Hippocampal formation (tissue), 2 donors: ENCODE measurements at places on chromosomes 6 and 20.

GRCh38 chr6:159466926-159467325 lies 226.1 kb downstream of the SOD2 start:
- DNase-seq, result no peak

- DNase-seq, result no peak
These were observed 22.5 kb upstream of the C6orf58 start for GRCh38 chr6:127554435-127555006.

DNA sequence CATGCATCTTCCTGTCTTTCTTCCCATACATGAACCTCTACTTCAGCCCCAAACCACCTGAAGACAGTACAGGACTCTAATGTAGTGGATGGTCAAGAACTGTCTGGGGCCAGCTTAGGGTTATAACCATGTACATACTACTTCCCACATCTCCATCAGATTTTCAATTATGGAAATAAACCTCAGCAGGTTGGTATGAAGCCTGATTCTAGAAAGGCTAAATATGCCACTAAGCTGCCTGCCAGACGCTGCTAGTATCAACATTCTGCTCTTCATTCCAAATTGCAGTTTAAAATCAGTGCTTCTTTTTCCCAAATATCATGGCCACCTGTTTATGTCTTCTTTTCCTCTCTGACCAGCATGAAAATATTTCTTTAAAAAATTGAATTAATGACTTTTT lies 99.2 kb upstream of the ID4 start:
- no peak for DNase-seq

GRCh38 chr6:47700596-47700995 lies 2.2 kb downstream of the ADGRF4 start:
- no peak for DNase-seq

- DNase-seq, result no peak
These were observed 28.9 kb upstream of the ZNF217 start for GRCh38 chr20:53622247-53623133.

DNA sequence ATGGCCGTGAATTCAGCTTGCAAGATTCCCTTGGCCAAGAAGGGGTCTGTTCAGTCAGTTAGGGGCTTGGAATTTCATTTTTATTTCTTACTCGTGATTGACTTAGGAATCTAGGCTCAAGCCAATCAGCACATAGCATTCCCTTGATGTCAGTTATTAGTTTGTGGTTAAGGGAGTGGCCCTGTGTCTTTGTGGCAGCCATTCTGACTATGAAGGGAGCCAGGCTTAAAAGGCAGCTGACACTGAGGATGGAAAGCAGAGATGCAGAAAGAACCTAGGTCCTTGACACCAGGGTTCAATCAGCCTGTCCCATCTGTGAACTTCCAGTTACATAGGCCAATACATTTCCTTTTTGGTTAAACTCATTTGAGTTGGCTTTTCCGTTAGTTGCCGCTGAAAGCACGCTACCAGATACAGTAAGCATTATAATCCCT lies 48.1 kb downstream of the MCUR1 start:
- DNase-seq, result no peak

DNA sequence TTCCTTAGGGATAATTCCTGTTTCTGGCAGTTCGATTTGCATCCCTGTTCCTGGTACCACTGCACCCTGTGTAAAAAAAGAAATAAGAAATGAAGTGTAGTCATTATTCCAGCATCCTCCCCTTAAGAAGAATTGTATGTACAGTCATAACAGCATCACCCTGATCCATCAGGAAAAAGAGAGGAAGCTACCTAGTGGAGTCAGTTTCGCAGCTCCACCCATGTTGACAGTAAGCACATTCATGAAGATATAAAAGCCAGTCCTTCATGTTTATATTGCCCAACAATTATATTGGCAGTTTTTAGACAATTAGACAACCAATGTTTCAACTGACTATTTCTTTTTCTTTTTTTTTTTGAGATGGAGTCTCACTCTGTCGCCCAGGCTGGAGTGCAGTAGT lies 21.2 kb upstream of the HLA-G start:
- DNase-seq, result no peak

- peak; percentile 44 for DNase-seq
These were observed 1.2 kb downstream of the ECI2 start for GRCh38 chr6:4133941-4134838.

DNA sequence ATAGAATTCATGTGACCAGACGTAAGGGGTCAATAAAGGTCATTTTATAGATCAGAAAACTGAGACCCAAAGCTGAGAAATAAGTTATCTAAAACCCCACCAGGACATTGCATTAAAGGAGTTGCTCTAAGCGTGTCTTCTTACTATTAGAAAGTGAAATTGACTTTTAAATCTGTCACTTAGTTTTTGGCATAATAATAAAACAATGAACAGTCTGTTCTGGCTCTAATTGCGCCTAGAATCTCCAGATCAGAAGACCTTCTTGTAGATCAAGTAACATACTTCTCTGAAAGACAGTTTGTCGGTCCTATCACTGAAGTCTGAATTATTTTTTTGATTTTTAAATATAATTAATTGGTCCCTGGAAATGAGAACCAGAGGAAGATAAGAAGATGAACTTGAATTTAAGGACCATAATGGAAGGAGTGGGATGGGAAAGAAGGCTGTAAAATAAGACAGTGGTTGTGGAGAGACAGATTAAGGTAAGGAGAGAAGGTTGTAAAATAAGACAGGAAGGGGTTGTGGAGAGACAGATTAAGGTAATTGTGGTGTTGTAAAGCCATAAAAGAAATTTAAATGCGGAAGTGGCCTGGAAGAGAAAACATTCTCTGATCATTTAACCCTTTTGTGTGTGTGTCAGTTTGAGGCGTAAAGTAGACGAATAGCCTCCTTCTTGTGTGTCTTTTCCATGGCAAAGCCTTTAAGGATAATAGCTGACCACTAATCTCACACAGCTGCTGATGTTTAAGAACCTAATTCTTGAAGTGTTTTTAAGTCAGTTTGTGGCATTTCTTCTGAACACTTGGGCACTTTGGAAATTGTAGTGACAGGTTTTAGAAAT lies 20.1 kb downstream of the TOP1 start:
- no peak for DNase-seq

- no peak for DNase-seq
These were observed 16.4 kb upstream of the SPO11 start for GRCh38 chr20:57313230-57313629.

GRCh38 chr6:501891-502601 lies 110.5 kb downstream of the IRF4 start:
- DNase-seq, result no peak

DNA sequence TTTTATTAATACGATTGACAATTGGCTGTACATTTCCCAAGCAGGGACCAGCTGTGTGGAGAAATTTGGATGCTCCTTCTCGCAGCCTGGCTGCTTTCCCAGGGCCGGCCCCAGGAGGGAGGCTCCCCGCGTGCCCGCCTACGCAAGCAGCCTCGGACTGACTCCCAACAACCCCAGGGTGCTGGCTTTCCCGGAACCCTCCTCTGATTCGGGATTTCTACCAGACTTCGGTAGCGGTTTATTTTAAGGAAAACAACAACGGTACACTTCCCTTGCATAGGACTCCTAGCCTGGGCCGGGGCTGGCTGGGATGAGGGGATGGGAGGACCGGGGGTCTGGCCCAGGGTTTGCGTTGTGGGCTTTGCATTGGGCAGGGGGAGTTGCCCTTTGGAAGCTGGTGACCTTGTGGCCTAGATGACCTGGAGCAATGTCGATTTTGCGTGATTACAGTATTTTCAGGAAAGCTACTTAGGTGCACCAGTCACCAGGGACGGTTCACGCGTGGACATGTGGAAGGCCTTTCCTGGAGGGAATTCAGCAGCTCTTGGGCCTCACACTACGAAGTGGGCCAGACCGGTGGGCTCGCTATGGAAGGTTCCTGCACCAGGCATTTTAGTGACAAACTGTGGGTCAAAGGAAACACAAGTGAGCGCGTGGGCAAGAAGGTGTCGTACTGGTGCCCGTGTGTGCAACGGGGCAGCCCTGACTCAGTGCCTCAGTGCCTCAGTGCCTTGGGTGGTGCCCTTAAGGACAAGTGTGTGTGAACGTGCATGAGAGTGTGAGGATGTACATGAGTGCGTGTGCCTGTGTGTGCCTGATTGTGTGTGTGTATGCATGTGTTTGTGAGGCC lies 20.7 kb upstream of the PHACTR3 start:
- DNase-seq, result peak; percentile 26

GRCh38 chr20:15759594-15759993 lies 813.7 kb downstream of the KIF16B start:
- DNase-seq, result peak; percentile 5

DNA sequence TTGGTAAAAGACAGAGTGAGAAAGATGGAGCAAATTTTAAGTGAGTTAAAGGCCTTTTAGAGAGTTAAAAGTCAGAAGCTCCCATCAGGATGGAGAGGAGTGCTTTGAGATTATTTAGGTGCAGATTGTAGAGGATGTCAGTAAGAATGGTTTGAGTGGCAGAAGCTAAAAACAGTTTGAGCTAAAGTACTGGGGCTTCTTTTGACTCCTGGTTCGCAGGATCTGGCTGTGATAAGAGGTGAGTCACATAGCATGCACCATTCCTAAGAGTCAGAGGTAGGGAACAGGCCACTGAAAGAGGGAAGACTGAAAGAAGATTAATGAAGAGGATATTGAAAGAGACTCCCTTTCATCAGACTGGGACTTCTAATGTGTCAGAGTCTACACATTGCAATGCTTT lies 1047.9 kb upstream of the MAP3K7 start:
- DNase-seq, result no peak

DNA sequence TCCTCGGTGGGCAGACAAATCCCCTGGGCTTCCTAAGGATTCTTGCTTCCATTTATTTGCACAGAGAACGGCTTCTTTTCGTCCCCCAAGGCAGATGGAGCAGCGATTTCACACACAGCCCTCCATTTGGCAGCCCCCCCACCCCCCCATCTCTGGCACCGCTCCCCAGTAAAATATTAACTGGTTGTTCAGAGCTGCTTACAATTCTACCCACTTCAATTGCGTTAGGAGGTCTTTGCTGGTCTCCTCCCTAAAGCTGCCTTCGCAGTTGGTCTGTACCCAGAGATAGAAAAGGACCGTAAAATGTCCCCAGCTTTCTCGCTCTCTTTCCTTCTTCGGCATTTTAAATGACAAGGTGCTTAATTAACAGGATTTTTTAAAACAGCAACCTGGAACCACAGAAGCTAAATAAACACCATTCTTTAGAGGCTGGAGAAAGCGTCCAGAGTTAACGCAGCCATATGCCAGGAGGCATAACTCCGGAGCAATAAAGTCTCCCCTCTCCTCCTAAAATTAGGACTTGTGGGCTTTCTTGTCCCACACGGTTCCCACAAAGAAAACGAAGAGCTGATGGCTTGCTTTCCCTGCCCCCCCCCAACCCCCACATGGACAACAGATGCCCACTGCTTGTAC lies 1.7 kb upstream of the ZMYND8 start:
- DNase-seq, result peak; percentile 75

DNA sequence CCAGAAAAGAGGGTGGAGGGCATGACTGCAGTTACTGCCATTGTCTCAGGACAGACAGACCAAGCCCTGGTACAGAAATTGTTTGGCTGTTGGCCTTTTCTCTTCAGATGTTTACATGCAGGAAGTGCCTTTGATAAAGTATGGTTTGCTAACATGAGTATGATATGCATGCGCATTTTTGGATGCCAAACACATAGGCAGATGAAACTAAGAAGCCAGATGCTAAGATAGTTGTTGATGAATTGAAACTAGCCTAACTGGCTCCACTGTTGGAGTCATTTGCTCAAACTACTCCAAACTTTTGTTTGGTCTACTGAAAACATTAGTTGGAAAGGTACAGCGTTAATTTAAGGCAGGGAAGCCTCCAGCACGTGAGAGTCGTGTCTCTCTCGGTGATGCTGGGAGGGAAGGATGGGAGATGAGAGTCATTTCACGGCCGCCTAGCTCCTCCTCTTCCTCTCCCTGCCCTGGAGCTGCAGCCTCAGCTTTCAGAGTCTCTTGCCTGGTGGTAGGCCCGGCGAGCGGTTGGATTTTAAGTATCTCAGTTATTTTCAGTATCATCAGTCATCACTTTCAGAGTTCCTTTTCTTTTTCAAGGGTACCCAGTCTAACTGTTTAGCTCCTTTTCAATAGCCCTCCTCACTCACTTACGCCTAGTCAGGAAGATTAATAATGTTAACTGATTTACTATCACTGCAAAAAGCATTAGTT lies 29.7 kb downstream of the RREB1 start:
- no peak for DNase-seq

- peak; percentile 11 for DNase-seq
These were observed 27.5 kb upstream of the AFDN start for GRCh38 chr6:167799033-167799821.

GRCh38 chr6:125546841-125547251 lies 202.6 kb upstream of the HEY2 start:
- no peak for DNase-seq

GRCh38 chr6:154337406-154338005 lies 19.1 kb downstream of the IPCEF1 start:
- no peak for DNase-seq

- no peak for DNase-seq
These were observed 72.3 kb downstream of the BTBD9 start for GRCh38 chr6:38567436-38567835.

GRCh38 chr6:121760191-121760590 lies 324.7 kb downstream of the GJA1 start:
- no peak for DNase-seq

DNA sequence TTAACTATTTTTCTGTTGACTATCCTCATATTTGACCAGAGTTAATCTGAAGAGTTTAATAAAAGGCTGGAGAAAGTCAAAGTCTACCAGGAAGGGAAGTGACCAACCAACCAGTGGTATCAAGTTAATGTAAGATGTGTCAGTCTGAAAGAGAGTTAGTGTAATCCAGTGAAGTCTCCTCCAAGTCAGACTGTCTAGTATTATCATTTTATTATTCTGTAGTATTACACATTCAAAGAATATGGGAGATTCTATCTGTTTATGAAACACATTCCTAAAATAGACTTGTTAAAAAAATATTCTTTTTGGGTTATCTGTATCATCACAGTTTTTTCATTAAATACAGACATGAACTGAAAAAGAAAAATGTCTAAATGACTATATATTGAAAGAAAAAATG lies 194.4 kb downstream of the BTBD9 start:
- DNase-seq, result no peak

- DNase-seq, result no peak
These were observed 256.7 kb upstream of the TCF21 start for GRCh38 chr6:133632206-133632605.

DNA sequence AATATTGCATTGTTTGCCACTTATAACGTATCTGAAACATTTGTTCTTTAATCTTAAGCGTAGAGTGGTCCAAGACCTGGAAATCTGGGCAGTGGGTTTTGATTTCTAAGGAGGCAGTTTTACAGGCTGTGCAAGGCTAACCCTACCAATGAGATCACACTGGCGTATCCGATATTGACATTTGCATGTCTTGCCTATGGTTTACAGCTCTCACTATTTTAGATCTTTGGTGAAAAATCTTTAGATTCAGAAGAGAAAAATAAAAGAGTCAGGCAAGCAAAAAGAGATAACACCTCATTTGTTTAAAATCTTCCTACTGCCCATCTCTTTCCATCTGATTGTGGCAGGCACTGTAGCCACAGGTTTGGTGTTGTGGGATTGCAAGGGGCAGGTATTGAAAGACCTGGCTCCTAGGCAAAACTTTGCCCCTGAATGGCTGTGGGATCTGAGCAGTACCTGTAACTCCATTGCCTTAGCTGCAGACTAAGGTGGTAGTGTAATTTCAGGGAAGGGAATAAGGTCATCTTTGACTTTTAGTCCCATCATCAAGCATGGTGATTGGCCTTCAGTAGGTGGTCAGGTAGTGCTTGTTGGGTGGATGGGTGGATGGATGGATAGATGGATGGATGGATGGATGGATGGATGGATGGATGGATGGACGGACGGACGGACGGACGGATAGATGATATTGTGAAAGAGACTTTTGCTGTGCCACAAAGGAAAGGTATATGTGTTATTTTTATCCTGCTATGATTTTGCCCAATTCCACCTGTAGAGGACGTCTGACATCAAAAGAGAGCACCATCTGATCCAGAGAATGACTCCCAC lies 1.9 kb downstream of the TNFAIP3 start:
- DNase-seq, result no peak
